ENCODE measurements at places on chromosomes 7 and 10.

DNA sequence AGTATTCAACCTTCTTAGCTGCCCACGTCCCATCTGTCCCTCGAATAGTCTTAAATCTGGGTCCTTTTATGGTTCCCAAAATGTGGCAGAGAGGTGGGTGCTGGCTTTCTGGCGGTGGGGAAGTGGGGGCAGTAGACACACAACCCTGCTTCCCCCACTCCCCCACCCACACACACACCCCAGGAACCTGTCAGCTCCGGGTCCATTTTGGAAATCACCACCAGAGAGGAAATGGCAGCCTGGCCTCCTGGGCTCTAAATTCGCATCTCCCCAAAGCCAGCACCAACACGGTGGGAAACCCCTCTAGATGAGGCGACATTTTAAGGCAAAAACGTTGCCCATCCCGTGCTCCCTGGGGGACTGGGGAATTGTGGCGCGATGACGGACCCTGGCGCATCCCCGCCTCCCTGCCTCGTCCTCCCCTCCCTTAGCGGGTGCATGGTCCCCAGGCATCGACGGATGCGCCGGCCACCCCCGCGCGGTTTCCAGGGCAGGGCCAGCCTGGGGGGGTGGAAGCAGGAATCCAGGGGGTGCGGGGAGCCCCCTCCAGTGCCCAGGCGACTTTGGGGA lies 702 bp downstream of the TMEM130 start:
- no peak for DNase-seq

GRCh38 chr10:71975871-71976725 lies 11.9 kb downstream of the CHST3 start:
- no peak for DNase-seq

DNA sequence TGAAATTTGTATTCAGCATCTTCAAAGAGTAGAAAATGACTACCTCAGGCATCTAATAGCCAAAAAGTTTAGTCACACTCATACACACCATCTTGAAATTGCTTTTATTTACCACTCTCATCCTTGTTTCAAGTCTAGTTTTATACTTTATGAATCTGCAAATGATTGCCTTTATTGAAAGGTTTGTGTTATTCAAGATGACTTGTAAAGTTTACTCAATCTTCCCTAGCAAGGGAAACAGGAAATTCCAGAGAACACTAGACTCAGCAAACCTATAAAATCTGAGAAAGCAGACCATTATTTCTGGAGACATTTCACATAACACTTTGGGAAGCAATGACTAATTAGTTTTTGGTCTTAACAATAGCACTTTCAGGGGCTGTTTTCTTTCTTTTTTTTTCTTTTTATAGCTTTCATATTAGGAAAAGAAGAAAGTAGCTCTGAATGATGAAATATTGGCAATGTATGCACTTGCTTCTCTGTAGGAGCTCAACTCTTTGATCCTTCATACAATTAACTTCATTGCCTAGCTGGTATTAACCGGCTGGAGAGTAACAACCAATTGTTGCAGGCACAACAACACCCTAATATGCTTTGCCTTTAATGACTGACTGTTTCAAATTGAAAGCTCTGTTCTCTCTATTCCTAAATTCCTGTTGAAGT lies 68.9 kb upstream of the HDAC9 start:
- no peak for DNase-seq

DNA sequence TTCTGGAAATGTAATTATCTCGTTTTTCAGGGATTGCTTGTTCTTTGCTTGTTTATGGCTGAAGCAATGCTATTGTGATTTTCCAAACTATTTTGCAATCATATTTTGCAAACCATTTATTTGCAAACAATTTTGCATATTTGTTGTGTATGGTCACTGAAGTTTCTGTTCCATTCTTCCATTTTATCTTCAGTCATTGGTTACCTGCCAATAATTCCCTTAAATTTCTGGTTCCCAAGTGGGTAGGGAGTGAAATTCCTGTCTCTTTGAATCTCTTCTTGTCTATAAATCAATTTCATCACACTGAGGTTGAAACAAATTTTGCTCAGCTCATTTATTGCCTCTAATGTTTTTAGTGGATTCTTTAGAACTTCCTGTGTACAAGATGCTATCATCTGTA lies 401.7 kb upstream of the VWC2 start:
- no peak for DNase-seq

DNA sequence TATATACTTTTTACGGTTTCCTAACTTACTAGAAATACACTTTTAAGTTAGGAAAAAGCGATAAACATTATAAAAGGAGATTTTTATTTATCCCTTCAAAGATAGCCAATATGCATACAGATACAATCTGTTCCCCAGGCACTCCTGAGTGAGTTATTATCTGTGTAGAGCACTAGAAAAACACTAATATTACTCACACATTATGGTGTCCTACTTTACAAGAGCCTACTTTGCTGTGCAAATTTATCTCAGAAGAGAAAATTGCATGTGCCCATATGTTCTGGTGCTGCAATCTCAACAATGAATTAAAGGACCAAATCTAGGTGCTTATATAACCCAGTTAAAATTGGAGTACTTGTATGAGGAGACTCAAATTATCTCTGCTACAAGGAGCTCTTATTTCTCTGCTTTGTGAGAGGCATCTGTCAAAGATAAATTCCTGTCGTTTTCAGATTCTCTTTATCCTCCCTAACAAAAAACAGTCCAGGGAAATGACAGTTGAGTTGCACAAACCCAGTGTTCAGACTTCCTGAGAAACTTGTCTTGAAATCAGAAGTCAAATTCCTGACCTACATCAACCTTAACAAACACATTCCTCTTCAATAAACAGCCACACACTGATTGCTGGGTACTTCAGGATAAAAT lies 28.9 kb downstream of the CPA1 start:
- DNase-seq = no peak

DNA sequence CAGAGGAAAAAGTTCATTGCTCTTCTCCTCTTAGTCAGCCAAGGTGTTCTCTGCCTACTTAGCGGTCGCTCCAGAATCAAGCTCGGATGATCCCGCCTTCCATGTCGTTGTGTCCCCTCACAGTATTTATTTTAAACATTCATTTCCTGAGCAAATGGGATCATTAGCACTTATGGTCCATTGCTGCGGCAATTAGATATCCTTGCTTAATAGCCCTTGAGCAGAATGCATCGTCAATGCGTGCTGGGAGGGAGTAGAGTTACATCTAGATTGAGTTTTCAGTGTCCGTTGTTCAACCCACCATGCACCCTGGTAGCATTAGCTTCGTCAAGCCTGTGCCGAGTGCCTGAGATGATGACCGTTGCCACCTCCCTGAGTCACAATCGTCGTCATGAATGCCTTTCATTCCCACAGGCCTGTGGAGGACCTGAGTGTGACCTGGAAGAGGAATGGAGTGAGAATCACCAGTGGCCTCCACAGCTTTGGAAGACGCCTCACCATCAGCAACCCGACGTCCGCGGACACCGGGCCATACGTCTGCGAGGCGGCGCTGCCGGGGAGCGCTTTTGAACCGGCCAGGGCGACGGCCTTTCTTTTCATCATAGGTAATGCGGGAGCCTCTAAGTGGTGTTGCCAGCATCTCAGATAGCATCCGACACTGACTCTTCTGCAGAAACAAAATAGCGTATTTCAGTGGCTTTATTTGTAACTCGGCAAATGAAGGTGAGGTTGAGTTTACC lies 650.4 kb downstream of the SDK1 start:
- DNase-seq = no peak

DNA sequence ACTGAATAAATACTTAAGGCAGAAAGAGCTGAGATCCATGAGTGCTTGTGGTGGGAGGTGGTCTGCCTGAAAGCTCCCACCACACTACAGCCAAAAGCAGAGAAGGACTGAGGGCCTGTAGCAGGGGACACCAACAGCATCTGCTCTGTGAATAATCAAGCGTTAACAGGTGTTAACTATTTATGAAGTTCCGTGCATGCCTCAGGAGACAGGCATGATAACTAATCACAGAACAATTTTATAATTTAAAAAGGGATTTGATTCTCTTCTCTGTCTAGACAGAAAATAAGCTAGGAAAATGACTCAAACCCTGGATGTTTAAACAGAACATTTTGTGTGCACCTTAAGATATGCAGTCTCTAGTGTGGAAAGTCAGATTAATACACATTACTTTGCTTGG lies 61.5 kb upstream of the GHITM start:
- DNase-seq = no peak

GRCh38 chr7:155292680-155293226 lies 4.9 kb upstream of the INSIG1 start:
- no peak for DNase-seq

DNA sequence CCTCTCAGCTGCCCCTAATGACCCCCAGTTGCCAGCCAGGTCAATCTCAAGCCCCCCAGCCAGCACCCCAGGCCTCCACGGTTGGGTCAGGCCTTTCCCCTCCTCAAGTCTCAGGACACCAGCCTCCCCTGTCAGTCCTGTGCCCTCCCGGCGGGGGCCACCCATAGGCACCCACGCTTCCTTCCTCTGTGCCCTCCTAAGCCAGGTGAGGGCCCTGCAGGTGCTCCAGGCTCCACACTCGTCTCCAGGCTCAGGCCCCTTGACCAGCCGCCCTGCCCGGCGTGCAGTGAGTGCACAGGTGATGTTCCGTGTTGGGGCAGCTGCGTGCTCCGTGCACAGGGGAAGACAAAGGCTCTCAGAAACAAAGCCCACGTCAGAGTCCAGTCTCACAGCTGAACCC lies 26.8 kb upstream of the ADGRA1 start:
- DNase-seq = no peak

GRCh38 chr10:61606959-61607907 lies 55.5 kb upstream of the CABCOCO1 start:
- DNase-seq = no peak

DNA sequence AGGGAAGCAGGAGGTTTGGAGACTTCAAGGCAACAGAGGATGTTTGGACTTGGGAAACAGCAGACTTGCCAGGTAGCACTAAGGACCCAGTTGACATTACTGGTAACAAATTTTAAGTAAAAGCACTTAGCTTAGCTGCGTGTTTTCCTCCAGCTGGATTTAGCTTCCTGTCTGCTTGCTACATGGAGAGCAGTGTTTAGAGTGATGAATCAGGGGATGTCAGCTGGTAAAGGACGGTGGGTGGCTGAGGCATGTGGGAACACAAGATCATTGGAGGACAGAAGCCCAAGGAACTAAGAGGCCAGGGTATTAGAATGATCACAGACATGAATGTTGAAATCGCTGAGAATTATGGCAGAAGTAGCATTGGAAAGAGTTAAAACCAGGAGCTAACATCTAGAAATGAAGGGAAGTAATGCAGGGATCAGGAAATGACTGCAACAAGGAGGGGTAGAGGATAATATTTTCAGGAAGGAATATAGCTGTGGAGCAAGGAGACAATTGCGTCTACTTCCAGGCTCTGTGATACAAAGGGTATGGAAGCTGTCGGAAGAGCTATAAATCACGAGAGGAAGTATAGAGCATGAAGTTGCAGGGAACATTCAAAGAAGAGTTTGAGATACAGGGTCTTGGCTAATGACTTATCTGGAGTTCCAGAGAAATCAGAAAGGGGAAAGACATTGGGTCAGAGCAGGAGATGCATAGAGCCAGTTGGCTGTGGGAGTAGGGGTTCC lies 34.4 kb downstream of the CALD1 start:
- DNase-seq = no peak

DNA sequence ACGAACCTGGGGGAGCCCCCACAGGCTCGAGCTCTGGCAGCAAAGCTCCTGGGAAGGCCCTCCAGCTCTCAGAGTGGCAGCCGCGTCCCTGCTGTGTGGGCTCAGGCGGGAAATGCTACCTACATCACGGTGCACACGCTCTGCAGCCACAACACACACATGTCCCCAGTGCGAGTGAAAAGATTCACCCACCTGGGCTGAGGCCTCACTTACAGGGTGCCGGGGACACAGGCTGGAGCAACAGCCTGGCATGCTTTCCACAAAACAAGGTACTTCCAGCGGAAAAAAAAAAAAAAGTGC lies 410.4 kb upstream of the FOXK1 start:
- no peak for DNase-seq

- no peak for DNase-seq
These were observed 269.6 kb upstream of the ZMIZ1 start for GRCh38 chr10:78798976-78799730.

DNA sequence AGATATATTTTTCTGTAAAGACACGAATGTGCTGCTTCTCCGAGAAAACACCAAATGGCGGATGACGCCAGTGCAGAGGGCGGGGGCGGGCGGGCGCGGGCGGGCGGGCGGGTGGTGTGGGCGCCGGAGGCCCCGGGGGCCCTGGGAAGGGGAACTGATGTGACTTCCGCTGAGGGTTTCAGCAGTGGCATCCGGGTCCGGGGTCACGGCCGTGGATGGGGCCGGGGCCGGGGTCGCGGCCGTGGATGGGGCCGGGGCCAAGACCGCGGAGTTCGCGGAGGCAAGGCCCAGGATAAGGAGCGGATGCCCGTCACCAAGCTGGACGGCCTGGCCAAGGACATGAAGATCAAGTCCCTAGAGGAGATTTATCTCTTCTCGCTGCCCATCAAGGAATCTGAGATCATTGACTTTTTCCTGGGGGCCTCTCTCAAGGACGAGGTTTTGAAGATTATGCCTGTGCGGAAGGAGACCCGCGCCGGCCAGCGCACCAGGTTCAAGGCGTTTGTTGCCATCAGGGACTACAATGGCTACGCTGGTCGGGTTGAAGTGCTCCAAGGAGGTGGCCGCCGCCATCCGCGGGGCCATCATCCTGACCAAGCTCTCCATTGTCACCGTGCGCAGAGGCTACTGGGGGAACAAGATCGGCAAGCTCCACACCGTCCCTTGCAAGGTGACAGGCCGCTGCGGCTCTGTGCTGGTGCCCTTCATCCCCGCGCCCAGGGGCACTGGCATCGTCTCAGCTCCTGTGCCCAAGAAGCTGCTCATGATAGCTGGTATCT lies 20.3 kb upstream of the IGF2BP3 start:
- no peak for DNase-seq

DNA sequence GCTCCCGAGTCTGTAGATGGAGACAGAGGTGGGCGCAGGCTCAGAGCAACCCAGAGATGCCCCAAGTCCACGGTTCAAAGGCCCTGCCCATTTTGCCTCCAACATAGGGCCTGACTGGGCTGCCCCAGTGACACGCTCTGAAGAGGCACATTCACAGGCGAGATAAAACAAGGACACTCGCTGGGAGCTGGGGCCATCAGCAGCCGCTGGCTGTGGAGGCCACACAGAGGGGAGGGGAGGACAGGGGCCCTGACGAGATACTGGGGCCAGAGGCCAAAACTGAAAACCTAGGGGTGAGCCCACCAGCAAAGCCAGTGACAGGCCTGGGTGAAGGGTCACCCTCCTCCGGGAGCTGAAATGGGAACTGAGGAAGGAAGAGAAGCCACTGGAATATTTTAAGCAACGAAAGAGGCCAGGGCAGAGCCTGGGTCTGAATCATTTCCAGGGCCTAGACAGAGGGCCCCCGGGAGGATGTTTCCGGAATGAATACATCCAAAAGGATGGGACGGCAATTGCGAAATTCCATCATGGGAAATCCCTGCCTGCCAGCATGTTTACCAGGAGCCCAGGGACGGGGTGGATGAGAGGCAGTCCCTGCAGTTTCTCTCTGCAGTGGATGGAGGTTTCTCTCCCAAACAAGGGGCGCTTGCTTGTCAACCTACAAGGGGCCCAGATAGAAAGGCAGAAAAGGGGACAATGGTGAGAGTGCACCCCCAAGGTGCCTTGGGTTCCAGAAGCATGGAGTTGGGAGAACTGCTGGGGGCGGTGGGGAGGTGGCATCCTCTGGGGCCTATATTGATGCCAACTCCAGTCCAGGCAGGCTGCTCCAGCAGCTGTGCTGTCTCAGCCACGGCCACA lies 29.0 kb upstream of the HSPA12A start:
- no peak for DNase-seq
